ENCODE measurements at places on chromosomes 6 and 20.

- no peak for DNase-seq
Measured at GRCh38 chr6:13346245-13346644, 17.9 kb upstream of the TBC1D7 start.

DNA sequence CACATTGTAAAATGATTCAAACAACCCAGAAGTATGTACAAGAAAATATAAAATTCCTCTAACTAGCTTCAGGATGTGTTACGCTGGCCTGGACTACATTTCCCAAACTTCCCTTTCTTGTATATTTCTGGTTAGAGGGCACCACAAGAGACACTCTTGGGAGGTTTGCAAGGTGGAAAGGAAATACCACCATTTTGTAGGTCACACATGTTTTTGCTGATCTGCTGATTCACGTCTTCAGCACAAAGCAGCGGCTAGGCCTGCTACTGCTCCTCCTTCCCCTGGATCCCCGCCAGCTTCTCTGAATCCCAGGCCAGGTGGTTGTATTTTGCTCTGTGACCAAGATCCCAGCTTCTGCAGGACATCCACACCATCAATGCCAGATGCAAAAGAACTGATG is 104.2 kb downstream of the AGPAT4 start:
- DNase-seq = no peak

DNA sequence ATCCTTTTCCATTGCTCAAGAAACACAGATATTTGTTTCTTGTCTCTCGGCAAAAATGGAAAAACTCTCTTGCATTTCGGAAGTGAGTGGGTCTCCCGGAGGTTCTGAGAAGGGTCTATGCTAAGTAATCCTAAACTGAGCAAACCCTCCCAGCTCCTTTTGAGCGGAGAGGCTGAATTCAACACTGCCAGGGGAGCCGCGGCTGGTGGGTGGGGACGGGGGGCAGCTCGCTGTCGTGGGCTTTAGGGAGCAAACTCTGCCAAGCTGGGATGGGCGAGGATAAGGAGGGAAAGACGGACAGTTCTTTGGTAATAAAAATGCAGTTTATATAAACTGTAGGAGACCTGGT is 211.4 kb downstream of the FOXC1 start:
- DNase-seq = no peak

DNA sequence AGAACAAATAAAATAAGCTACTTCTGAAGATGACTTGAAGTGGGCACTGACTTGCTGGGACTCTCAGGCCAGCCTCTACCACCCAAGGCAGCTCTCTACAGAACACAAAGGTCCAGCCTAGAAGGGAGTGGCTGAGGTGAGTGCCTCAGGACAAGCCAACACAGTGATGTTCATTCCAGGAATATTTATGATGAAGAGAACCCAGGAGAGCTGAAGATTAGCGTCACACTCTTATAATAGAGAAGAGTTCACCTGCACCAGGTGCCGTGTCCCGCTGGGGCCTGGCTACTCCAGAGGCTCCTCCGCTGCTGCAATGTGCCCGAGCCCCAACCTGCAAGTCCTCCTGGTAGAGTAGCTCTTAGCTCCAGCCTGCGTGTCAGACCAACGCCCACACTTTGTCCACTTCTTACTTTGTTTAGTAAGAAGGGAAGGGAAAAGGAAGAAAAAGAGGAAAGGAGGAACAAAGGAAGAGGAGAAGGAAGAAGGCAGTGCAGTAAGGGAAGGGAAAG is 182.4 kb upstream of the QKI start:
- no peak for DNase-seq

DNA sequence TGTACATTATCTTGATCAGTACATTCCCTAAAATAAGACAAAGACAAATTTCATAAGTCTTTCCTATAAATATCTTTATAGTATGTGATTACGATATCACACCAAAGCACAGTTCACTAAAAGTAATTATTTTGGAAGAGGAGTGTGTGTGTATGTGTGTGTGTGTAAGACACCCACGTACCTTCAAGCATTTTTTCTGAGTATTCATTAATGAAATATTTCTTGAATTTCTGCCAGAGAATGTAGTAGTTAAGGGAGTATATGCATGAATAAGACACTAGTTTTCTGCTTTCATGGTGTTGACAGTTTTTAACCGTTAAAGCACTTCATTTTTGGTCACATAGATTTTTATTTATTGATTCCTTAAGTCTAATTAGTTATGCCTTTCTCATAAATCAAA is 36.8 kb downstream of the MANEA start:
- DNase-seq = no peak

DNA sequence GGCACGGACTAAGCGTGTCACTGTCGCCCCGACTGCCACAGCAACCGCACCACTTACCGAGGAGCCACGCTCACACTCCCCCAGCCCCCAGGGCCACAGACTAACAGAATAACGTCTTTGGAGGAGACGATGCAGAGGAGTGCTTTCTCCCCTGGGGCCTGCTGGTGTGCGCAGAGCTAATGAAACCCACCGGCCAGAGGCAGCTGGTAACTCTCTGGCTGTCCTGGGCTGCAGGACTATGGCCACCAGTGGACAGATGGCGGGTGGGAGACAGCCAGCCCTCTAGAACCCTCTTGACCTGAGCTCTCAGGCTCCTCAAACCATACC is 228.0 kb downstream of the DLL1 start:
- DNase-seq = no peak

- no peak for DNase-seq
Measured at GRCh38 chr6:107770541-107770940, 53.6 kb downstream of the SCML4 start.

GRCh38 chr6:27474172-27474465 is 1.2 kb upstream of the ZNF184 start:
- no peak for DNase-seq

- DNase-seq = no peak
Measured at GRCh38 chr6:145784683-145785082, 29.9 kb downstream of the FBXO30 start.

DNA sequence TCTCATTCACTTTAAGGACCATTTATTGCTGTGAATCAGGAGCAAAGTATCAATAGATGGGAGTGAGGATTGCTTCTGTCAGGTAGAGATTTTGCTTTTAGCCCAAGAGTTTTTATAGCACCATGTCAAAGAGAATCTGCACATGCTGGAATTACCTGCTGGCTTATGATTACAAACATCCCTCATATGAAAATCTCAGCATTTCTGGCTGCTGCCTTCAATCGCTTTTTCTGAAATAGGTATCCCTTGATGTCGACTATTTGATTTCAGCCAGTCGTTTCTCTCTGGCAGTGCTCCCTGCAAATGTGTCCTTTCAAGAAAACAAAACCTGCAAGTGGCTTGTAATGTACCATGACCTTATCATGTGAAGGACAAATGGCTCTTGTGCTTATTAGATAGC is 34.5 kb upstream of the NEDD9 start:
- DNase-seq = no peak

DNA sequence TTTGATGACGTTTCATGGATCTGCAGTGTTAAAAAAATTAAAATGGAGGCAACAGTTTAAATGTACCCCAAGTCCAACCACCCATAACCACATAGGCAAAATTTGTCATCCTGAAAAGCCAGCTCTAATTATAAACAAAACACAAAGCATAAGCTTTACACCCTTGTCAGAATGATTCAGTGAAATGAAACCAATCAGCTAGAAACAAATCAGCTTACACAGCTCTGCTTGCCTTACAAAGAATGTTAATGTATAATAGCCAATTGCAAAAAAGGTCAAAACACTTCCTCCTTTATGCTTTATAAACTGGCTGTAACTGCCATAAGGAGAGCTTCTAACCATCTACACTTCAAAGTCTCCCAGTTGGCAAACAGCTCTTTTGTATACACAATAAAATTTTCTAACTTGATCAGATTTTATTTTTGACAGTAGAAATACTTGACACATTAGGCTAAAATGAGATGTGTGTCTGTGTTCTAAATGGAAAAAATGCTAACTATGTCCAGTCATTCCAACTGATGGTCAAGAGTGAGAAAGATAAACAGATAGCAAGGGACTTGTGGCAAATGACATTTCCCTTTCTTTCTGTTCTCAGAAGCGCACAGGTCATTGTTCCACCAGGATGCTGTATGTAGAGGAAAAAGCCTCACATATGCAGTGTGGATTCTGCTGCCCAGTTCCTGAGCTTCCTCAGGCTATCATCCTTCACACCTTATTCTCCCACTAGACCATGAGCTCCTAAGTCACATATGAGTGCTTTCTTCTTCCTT is 344.3 kb upstream of the ID4 start:
- DNase-seq = no peak

GRCh38 chr20:237489-237888 is 10.4 kb downstream of the DEFB129 start:
- DNase-seq = peak; percentile 62
